ENCODE measurements at places on chromosomes 3 and 15.
A peak's percentile ranks its signal among the peaks of the same experiment; 100 is the strongest.

DNA sequence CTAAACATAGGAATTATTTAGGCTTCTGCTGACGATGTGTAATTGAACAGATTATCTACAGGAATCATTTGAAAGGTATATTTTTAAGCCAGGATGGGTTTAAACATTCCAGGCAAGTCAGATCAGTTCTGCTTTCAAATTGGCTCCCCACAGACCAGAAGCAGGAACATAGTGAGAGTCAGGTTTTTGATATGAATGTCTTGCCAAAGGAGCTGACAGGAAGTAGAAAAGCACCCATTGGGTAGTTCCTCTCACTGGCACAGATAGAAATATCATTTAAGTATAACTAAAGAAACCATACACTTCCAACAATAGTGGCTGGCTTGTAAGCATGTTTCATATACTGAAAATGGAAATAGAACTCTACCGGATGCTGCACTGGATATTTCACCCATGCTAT, 95.2 kb downstream of the CLDN1 start:
- no peak for DNase-seq

- DNase-seq = no peak
Measured at GRCh38 chr3:72082186-72082715, 297.3 kb upstream of the PROK2 start.

DNA sequence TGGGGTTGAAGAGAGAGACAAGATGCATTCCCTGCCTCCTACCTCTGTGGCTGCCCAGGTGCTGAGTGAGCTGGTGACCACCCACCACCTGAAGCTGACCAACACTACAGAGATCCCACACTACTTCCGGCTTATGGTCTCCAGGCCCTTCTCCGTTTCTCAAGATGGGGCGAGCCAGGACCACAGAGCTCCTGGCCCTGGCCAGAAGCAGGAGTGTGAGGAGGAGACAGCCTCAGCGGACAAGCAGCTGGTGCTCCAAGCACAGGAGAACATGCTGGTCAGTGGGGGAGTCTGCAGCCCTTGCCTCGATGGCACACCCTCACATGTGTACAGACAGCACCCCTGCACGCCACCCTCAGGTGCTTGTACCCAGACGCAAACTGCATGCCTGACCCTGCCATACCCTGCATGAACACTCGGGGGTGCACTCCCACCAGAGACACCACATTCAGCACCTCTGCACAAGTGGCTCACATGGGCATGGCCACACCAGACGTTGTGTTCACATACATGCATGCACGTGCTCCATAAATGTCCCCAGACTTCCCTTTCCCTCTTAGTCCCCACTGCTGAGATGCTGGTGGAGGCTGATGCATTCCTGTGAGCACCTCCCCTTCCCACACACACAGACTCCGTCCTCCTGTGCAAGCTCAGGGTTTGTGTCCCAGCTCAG, 19.0 kb downstream of the ACAA1 start:
- peak; percentile 60 for DNase-seq

GRCh38 chr3:23076437-23076836, 126.7 kb upstream of the UBE2E2 start:
- DNase-seq = no peak

GRCh38 chr3:81962396-81962795, 201.0 kb upstream of the GBE1 start:
- no peak for DNase-seq

- DNase-seq = no peak
Measured at GRCh38 chr15:72198356-72199204, 993 bp upstream of the GRAMD2A start.

GRCh38 chr3:98581474-98581873, 11.9 kb downstream of the CPOX start:
- no peak for DNase-seq

- no peak for DNase-seq
Measured at GRCh38 chr15:64163659-64164362, 989 bp upstream of the PPIB start.

DNA sequence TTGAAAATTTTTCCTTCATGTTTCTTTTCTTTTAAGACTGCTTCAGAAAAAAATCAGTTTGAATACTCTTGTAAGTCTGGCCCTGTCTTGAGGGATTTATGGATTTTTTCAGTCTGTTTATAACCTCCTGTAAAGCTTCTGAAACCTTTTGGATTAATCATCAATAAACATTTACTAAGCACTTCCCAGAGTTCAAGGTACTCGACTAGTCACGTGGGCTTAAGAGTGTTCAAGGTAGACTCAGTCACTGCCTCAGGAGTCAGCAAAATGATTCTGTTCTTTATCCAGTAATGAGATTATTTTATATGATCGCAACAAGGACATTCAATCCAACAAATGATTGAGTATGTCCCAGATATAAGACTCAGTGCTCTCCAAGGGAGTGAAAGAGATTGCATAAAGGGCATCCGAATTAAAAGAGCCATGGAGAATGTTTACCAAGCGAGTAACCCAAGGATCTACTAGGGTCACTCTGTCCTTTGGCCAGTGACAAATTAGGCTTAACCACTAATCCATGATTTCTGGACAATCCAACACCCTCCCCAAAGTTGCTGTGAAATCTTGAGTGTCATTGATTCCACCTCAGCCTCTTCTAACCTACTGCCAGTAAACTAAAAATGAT, 726.6 kb upstream of the NAALADL2 start:
- no peak for DNase-seq

DNA sequence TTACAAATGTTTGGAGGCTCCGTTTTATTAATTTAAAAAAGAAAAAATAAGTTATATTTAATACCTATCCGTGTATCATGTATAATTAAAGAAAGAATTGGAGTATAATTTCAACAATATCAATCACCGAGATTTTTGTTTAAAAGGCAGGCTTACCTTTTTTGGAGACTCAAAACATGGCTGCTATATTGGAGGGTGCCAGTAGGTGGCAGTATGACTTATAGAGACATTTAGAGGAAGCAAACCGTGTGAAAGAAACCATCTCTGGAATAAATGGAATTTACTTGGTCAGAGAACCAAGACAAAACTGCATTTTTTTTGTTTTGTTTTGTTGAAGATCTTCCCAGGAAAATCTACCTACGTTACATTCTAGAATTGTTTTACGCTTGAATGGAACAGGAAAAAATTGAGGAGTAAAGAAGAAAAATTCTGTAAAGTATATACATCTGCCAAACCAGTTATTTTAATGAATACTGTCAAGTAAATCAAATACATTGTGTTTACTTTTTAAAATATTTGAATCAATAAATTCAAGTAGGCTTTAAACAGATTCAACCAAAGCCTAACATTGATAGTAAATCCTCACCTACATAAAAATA, 802.6 kb upstream of the ALCAM start:
- DNase-seq = peak; percentile 38

- no peak for DNase-seq
Measured at GRCh38 chr3:126488185-126488584, 12.5 kb upstream of the ZXDC start.

- no peak for DNase-seq
Measured at GRCh38 chr15:96358821-96359615, 28.5 kb downstream of the NR2F2 start.

DNA sequence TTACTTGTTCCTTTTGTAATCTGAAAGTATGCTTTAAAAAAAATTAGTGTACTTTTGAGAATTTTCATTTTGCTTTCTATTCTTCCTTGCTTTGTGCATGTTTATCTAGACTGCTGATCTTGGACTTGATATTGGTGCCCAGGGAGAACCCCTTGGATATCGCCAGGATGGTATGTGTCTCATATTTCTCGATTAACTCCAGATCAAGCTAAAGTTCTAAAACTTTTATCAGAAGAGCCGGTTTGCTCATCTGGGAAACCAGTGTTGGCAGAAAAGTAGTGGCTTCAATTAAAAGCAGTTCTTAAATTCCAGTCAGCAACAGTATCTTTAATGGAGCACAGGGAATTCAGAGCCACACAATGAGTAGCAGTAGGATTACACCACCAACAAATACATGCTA, 38.6 kb downstream of the CTNNB1 start:
- no peak for DNase-seq

DNA sequence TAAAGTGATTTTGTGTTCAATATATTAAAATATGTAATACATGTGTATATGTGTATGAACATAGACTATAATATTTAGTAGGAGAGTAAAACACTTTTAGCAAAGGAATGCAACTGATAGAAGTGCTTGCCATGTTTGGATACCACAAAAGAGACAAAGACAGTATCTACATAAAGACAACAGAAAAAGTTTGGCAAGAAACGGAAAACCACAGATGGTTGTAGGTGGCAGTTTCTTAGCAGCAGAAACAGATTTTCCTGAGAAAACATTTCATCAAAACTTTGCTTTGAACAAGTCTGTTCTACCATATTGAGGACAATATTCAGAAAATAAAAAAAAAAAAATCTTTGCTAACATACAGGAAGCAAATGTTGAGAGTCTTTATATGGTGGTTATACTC, 1560.4 kb upstream of the GBE1 start:
- no peak for DNase-seq

DNA sequence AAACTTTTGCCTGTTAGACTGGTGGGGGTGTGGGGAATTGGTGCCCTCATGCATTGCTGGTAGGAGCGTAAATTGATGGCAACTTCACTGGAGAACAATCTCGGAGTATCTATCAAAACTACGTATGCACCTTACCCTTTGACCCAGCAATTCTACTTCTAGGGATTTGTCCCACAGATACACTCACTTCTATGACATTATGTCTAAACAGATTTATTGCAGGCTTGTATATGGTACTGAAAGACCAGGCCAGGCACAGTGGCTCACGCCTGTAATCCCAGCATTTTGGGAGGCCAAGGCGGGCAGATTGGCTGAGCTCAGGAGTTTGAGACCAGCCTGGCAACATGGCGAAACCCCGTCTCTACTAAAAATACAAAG, 30.3 kb downstream of the PPCDC start:
- no peak for DNase-seq

- no peak for DNase-seq
Measured at GRCh38 chr3:188415196-188415595, 261.2 kb downstream of the LPP start.

DNA sequence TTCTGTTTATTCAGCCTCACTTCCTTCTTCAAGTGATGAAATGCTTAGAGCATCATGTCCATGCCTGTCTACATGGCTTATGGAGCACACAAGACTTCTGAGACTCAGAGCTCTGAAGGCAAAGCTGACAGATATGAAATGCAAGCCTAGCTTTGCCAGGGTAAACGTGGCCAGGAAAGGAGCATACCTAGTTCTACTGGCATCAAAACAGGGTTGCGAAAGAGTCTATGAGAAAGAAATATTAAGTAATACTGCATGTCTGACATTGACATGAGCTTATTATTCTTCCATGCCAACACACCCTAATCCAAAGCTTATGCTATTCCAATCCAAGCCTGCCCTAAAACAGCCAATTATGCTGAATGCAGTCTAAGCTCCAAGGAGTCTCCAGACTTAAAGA, 391.5 kb downstream of the ERC2 start:
- DNase-seq = no peak

GRCh38 chr15:47415539-47415971, 301.8 kb upstream of the SEMA6D start:
- no peak for DNase-seq

GRCh38 chr3:25831578-25831977, 41.7 kb downstream of the OXSM start:
- peak; percentile 38 for DNase-seq

GRCh38 chr3:196192524-196193051, 18.6 kb downstream of the ZDHHC19 start:
- DNase-seq = no peak

DNA sequence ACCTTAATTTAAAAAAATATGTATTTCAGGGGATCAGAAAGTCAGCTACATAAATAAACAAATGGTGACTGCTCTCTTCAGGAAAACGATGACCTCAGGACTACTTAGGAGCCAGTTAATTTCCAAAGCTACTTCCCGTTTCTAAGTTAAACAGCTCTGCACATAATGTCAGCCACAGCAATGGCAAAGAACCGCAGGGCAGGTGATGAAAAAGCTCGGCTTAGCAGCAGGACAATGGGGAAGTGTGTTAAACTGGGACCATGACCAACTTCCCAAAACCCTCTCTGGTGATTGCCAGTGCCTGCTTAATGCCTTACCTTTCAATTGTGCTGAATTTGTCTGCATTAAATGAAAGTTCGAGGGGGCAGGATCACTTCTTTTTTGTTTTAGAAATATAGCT, 258.9 kb downstream of the FHIT start:
- no peak for DNase-seq

Measured in brain microvascular endothelial cell (primary cell).